ENCODE measurements at places on chromosomes 7 and 10. TPM values are rescaled to one million over a fixed set of nuclear protein-coding genes. Genes with fewer than 3 reads are reported as not detected.

SPDYE2B gene
- total RNA-seq = not detected

PAX2 gene
- total RNA-seq = not detected

COL26A1 gene
- not detected for total RNA-seq

PDK4 gene
- total RNA-seq = 129 TPM

CBLL1 gene
- 17.8 TPM for total RNA-seq

OPN1SW gene
- not detected for total RNA-seq

PON3 gene
- 1.6 TPM for total RNA-seq

ASIC3 gene
- 4.2 TPM for total RNA-seq

ADCYAP1R1 gene
- 1.0 TPM for total RNA-seq
